ENCODE measurements at places on chromosomes 6 and 20.
A peak's percentile ranks its signal among the peaks of the same experiment; 100 is the strongest.

DNA sequence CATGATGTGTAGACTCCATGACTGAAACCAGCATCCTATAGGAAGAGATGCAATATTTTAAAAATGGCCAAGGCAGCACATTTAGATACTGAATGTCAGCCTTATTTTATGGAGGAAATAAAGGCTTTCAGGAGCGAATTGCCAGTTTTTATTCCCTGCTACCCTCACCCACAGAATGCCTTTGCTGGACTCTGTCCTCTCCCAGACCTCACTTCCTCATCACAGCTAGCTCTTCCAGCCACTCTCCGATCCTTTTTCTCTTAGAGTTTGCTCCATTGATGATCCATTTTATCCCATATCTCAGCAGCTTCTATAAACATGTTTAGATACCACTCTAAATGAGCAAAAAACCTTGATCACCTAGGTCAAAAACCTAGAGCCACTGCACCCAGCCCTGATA, 137.7 kb downstream of the LRRC1 start:
- DNase-seq = no peak

DNA sequence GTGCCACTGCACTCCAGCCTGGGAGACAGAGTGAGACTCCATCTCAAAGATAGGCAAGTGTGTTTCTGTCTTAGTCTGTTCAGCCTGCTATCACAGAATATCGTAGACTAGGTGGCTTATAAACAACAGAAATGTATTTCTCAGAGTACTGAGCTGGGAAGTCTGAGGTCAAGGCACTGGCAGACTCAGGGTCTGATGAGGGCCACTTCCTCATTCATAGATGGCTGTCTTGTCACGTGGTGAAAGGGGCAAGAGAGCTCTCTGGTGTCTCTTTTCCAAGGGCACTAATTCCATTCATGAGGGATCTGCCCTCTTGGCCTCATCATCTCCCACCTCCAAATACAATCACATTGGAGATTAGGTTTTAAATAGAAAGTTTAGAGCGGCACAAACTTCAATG, 95.6 kb upstream of the PHACTR3 start:
- DNase-seq = no peak

DNA sequence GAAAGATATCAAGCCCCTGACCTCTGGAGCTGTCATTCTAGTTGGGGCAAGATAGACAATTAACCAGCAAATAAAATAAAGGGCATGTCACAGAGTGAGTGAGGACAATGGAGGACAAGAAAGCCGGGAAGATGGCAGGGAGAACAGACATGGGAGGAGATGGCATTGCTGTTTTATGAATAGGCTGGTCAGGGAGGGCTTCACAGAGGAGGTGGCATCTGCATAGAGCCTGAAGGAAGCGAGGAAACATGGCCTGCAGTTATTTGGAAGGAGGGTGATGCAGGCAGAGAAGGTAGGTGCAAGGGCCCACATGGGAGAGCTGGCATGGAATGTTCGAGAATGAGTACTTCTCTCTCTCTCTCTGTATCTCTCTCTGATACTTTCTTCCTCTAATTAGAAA, 63.7 kb downstream of the EFCAB8 start:
- DNase-seq = no peak

GRCh38 chr6:16338577-16339264, 100.3 kb downstream of the GMPR start:
- peak; percentile 85 for DNase-seq

GRCh38 chr6:33717934-33718455, 6.5 kb upstream of the UQCC2 start:
- DNase-seq = no peak

- DNase-seq = peak; percentile 60
Measured at GRCh38 chr6:31116661-31117385, 2.2 kb downstream of the PSORS1C1 start.

DNA sequence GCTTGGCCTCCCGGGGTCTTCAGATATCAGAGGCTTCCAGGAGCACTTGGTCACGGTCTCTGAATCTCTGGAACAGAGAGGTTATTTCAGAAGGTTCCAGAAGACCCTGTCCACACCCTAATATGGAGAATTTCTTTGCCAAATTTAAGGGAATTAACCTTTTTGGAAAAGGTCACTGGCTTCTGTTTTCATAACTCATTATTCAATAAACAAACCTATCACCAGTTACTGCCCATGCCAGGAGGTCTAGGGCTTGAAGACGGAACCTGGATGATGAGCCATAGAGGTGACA, 507 bp upstream of the CST4 start:
- DNase-seq = no peak

GRCh38 chr6:31247813-31248212, 24.1 kb downstream of the HLA-C start:
- DNase-seq = no peak

DNA sequence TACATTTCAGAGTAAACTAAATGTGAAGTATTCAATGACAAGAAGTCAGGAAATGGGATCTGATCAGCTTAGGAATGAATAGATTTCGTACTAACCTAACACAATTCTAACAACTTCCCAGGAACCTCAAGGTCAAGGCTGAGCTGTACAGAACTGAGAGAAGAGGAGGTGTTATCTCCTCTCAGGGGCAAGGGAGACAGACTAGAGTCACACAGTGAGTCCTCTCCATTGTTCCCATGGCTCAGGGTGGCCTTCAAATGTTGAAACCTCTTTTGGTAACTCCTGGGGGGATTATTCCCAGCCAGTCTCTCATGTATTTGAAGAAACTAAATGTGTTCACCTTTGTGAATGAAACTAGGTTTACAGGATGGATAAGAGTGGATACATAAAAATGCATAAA, 27.7 kb downstream of the ELOVL2 start:
- no peak for DNase-seq

DNA sequence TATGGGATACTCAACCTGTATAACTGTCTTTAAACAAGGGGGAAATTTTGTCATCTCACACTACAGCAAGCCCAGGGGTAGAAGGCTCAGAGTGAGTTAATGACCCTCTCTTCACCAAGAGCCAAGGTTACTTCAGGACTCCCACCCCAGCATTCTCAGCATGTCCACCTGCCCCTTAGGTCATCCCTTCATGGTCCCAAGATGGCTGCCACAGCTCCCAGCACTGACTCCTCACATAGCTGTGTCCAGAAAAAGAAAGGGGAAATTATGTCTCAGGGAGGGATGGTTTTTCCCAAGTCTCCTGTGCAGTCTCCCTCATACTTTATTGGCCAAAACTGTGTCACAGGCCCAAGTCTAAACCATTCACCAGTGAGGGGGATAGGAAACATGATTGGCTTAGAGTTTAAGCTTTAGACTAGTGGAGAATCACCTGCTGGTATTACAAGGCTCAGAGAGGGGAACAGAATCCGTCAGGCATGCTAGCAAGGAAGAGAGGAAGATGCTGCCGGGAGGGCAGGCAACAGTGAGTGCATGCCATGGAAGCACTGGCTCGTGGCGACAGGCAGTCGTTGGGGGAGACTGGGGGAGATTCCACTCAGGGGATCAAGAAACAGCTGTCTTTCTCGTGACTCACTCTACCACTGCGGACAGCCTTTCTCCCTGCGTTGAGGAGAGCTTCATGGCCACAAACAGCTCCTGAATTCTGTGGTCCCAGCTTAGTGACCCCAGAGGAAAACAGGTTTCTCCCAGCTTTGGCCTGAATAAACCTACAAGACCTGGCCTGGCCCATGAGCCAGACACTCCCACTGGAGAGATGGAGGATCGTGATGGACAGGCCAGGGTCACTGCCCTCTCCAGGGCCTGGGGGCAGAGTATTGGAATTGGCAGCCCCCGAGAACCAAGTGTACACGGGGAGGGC, 37.2 kb downstream of the HM13 start:
- DNase-seq = no peak

GRCh38 chr6:127496471-127496870, 22.7 kb downstream of the MTCL3 start:
- no peak for DNase-seq

GRCh38 chr6:16420337-16420714, 181.9 kb downstream of the GMPR start:
- DNase-seq = no peak

Measured in muscle of back (tissue), 13 donors.